ENCODE measurements at places on chromosomes 3 and 15.

GRCh38 chr3:141686466-141687291 is 51.4 kb upstream of the RNF7 start:
- peaks cover 13% of the 10 kb centered on the region for H3K4me1 ChIP-seq
- no peak for DNase-seq
- peak overlapping the region; percentile 24 for H3K27ac ChIP-seq
- no peaks in the 10 kb centered on the region for H3K27me3 ChIP-seq
- no peaks in the 10 kb centered on the region for H3K36me3 ChIP-seq

DNA sequence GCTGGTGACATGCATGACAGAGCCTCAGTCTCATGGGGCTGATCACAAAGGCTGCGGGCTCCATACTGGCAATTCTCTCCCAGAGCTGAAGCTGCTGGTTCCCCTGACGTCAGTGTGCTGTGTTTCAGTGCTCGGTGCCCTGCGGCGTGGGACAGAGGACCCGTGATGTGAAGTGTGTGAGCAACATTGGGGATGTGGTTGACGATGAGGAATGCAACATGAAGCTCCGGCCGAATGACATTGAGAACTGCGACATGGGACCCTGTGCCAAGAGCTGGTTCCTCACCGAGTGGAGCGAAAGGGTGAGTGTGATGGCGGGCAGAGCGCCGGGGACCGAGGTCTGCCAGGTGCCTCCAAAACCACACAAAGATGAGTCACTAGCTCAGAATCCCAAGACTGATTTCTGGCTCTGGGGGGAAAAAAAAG is 62.0 kb upstream of the NR2E3 start:
- no peak overlapping the region for H3K4me3 ChIP-seq
- H3K4me1 ChIP-seq, result no peaks in the 10 kb centered on the region
- no peaks in the 10 kb centered on the region for H3K36me3 ChIP-seq
- DNase-seq, result no peak
- H3K27me3 ChIP-seq, result peaks cover 12% of the 10 kb centered on the region
- no peak overlapping the region for H3K27ac ChIP-seq

DNA sequence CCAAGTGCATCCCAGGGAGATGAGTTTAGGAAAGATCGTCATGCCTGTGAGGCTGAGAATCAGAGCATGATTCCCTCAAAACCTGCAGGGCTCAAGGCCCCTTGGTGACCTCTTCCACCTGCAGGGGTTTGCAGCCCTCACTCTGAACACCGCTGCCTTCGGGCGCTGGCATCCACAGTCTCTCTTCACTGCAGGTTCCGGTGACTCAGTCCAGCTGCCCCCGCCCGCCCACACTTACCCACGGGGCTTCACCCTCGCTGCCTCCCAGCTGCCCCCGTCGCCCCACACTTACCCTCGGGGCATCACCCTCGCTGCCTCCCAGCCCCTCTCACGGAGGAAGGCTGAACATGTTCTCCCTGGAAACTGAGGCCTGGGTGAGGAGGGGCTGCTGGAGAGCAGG is 277.1 kb downstream of the XXYLT1 start:
- no peak overlapping the region for H3K4me3 ChIP-seq
- no peak overlapping the region for H3K27ac ChIP-seq
- DNase-seq, result no peak

DNA sequence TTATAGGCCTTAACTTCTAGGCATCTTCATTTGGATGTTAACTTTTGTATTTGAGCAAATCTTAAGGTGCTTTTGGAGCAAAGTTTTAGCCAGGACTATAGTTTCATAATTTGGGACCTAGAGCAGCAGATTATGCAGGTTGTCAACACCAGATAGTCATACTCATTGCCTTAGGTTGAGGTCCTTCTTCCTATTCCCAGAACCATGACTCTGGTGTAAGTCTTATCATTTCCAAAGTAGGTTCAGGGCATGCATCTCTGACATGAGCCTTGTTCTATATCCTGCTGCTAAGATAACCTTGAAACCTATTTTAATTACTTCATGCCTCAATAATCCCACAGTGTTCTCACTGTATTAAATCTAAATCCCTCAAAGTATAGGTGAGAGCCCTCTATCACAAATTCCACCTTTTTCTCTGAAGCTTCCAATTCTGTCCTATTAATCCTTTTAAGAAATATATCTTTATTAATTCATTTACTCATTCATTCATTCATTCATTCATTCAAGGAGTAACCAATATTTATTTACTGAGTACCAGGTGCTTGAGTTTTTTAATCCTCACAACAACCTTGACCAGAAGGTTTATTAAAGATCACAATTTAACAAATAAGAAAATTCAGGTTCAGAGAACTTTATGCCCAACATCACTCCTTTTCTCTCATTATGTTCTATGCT is 2.7 kb upstream of the FNDC3B start:
- no peak overlapping the region for H3K4me3 ChIP-seq
- H3K4me1 ChIP-seq, result peaks cover 22% of the 10 kb centered on the region
- peaks cover 2% of the 10 kb centered on the region for H3K36me3 ChIP-seq
- peaks cover 13% of the 10 kb centered on the region for H3K27me3 ChIP-seq
- no peak for DNase-seq

- H3K27ac ChIP-seq, result no peak overlapping the region
- peaks cover 16% of the 10 kb centered on the region for H3K36me3 ChIP-seq
- no peak overlapping the region for H3K4me3 ChIP-seq
These were observed 83.4 kb upstream of the BHLHE40 start for GRCh38 chr3:4895838-4896237.

DNA sequence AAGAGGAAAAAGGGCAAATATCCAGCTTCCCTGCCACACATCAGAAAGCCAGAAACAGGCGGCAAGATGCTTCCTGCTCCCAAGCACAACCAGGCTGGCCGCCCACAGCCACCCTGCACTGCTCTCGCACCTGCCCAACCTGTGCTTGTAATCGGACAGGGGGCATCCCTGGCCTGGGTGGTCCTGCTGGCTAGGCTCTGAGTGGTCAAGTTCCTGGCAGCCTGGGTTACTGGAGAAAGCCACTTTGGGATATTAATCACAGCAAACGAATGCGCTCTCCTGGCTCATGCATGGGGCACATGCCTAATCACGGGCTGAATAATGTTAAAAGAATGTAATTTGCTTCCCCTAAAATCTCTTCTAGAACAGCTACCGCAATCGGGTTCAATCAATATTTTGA is 442.4 kb downstream of the MCTP2 start:
- no peaks in the 10 kb centered on the region for H3K36me3 ChIP-seq
- peaks cover 6% of the 10 kb centered on the region for H3K4me1 ChIP-seq
- H3K27ac ChIP-seq, result no peak overlapping the region
- no peak for DNase-seq
- H3K4me3 ChIP-seq, result no peak overlapping the region

- H3K27me3 ChIP-seq, result no peaks in the 10 kb centered on the region
- H3K4me1 ChIP-seq, result peaks cover 6% of the 10 kb centered on the region
- DNase-seq, result no peak
These were observed 15.3 kb downstream of the ABTB1 start for GRCh38 chr3:127688022-127688415.

DNA sequence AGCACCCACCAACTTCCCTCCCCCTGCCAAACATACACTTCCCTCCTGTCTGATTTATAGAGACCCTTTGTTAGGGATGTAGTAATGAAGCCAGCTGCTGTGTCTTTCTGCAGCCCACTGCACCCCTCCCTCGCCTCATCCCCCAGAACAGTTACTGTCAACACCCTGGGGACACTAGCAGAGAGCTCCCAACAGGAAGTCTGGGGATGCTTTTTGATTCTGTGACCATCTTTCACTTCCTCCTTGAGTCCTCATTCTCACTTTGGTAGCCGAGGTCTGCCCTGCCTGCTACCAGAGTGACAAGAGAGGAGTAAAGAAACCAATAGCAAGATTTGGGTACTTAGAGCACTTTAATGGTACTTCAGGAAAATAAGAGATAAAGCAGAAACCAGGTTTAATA is 201.6 kb downstream of the SATB1 start:
- no peaks in the 10 kb centered on the region for H3K36me3 ChIP-seq
- DNase-seq, result no peak
- no peak overlapping the region for H3K27ac ChIP-seq
- H3K4me3 ChIP-seq, result no peak overlapping the region
- peaks cover 5% of the 10 kb centered on the region for H3K27me3 ChIP-seq
- H3K4me1 ChIP-seq, result peaks cover 12% of the 10 kb centered on the region

GRCh38 chr15:95210436-95210981 is 979.1 kb downstream of the MCTP2 start:
- DNase-seq, result no peak
- H3K36me3 ChIP-seq, result no peaks in the 10 kb centered on the region
- no peak overlapping the region for H3K4me3 ChIP-seq
- no peak overlapping the region for H3K27ac ChIP-seq

GRCh38 chr3:11401434-11401833 is 129.2 kb downstream of the ATG7 start:
- peaks cover 15% of the 10 kb centered on the region for H3K36me3 ChIP-seq
- H3K27ac ChIP-seq, result no peak overlapping the region
- no peaks in the 10 kb centered on the region for H3K4me1 ChIP-seq
- no peaks in the 10 kb centered on the region for H3K27me3 ChIP-seq
- DNase-seq, result no peak

DNA sequence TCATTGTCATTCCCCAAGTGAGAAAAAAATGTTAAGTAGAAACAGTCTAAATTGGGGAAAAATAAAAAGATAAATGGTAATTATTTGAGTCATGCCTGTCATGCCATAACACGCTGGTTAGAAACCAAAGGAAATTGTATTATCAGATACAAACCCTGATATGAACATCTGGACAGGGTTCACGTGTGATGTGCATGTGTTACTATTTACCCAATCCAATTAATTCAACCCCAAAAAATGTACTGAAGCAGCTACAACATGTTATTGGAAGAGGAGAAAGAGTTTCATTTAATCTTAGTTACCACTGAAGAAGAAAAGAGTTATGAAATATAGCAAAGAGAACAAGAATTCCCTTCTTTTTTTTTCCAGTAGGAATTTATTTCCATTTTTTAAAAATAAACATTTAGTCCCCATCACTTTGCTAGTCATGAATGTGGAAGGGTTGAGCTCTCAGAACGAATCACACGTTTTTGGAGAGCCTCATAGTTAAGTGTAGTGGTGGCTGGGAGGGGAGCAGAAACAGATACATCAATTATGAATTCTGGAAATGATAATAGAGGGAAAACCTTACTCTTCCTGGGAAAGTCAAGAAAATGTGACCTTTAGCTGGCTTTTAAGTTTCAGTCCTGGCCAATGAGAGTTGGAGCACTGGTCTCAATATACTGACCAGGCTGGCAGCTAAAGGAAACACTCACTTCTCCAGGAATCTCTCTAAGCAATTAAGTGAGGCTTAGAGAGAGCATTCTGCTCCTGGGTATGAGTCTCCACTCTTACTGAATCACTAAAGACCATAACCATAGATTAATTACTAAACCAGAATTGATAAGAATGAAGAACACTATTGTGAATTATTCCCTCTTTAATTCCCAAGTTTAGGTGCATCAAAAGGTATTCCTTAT is 796.5 kb downstream of the GRM7 start:
- H3K27me3 ChIP-seq, result no peaks in the 10 kb centered on the region
- no peak overlapping the region for H3K27ac ChIP-seq
- no peaks in the 10 kb centered on the region for H3K4me1 ChIP-seq
- H3K4me3 ChIP-seq, result no peak overlapping the region
- DNase-seq, result no peak

DNA sequence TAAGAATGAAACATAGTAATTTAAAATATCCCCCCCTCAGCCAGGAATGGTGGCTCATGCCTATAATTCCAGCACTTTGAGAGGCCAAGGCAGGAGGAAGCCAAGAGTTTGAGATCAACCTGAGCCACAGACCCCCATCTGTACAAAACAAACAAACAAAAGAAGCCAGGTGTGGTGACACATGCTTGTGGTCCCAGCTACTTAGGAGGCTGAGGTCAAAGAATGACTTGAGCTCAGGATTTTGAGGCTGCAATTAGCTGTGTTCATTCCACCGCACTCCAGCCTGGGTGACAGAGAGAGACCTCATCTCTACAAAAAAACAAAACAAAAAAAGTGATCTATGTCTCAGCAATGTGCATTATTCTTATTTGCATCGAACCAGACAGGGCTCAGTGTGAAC is 800.8 kb downstream of the MCTP2 start:
- H3K27me3 ChIP-seq, result no peaks in the 10 kb centered on the region
- H3K27ac ChIP-seq, result no peak overlapping the region
- no peak overlapping the region for H3K4me3 ChIP-seq

- no peak for DNase-seq
- no peaks in the 10 kb centered on the region for H3K27me3 ChIP-seq
- H3K4me3 ChIP-seq, result no peak overlapping the region
- no peaks in the 10 kb centered on the region for H3K36me3 ChIP-seq
- H3K4me1 ChIP-seq, result no peaks in the 10 kb centered on the region
- no peak overlapping the region for H3K27ac ChIP-seq
These were observed 130.8 kb downstream of the CPNE4 start for GRCh38 chr3:131903988-131904415.

- no peaks in the 10 kb centered on the region for H3K27me3 ChIP-seq
- no peak for DNase-seq
- H3K4me1 ChIP-seq, result no peaks in the 10 kb centered on the region
- H3K4me3 ChIP-seq, result no peak overlapping the region
- no peaks in the 10 kb centered on the region for H3K36me3 ChIP-seq
These were observed 1264.2 kb downstream of the OTOL1 start for GRCh38 chr3:162760789-162761188.

DNA sequence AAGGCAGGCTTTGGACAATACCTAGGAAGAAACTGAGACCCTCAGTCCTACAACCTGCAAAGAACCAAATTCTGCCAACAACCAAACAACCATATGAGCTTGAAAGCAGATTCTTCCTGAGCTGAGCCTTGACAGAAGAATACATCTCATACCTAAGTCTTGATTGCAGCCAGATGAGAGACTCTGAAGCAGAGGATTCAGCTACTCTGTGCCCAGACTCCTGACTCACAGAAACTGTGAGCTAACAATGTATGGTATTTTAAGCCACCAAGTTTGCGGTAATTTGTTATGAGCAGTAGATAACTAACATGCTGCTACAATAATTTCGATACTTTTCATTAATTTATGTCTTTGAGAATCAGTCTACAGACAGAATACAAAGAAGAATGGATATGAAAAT is 325.1 kb upstream of the CBLB start:
- H3K36me3 ChIP-seq, result peaks cover 26% of the 10 kb centered on the region
- H3K27me3 ChIP-seq, result no peaks in the 10 kb centered on the region
- H3K27ac ChIP-seq, result no peak overlapping the region
- no peak for DNase-seq
- H3K4me1 ChIP-seq, result peaks cover 33% of the 10 kb centered on the region

DNA sequence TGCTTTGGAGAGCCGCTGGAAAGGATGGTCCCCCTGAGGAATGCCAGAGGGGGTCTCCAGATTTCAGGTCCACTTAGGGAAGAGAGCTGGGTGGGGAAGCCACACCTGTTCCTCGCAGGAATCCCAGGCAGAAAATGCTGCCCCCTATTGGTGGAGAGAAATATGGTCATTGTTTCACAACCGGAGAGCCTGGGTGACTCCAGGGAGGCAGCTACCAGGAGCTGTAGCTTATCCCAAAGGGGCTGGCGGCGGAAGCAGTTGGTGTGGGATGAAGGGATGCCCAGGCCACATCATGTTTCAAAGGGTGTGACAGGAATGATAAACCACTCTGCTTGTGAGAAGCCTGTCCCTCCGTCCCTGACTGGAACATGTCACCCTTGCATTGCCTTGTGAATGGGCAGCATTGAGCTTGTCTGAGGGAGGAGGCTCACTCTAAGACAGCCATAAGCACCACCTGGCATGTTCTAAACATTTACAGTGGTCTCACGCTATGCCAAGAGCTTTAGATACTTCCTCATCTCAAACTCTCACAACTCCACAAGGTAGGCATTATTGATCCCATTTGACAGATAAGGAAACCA is 34.5 kb downstream of the POMGNT2 start:
- no peak overlapping the region for H3K4me3 ChIP-seq
- H3K27ac ChIP-seq, result no peak overlapping the region
- no peaks in the 10 kb centered on the region for H3K36me3 ChIP-seq

Measured in activated T-helper 1 cell treated with anti-CD3 and anti-CD28 coated beads, Interleukin-12 subunit alpha, Interleukin-12 subunit beta, Interleukin-2, Interleukin-4 antibody, amounts not matched to agents 30 ng/mL and 10 ng/mL and 1 ng/mL, durations not matched to agents 14 hours and 24 hours and 36 hours (primary cell).